ENCODE measurements at places on chromosomes 16 and 17.

DNA sequence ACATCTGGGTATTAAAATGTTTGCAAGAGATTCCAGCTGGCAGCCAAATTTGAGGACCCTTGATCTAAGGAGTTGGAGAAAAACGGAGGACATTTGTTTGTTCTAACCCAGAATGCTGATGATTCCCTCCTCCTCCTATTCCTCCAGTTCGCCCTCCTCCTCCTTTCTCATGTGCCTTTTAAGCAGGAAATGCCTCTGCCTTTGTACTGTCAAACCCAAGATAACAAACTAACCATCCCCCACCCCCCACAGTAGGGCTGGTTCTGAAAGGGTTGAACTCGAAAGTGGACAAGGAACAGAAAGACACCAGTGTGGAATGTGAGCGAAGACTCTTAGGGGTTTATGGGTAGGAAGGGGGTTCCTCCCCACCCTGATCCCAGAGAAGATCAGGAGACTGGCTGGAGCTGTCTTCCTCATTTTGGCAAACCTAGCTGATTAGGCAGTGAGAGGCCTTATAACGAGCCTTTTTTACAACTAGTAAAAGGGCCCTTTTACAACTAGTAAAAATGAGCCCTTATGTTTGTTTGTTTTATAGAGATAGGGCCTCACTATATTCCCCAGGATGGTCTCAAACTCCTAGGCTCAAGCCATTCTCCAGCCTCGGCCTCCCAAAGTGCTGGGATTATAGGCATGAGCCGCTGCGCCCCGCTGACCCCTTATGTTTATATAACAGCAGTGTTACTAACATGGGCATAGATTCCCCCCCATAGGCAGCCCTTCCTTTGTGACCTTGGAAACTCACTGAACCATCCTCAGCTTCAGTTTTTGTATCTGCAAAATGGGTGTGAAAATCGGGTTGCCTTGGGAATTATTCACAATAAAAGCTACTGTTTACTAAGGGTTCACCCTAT is 975 bp downstream of the CHD9 start:
- no peak for DNase-seq

- no peak for DNase-seq
Measured at GRCh38 chr16:86095906-86096485, 197.0 kb downstream of the IRF8 start.

GRCh38 chr16:50152351-50152806 is 727 bp upstream of the TENT4B start:
- peak; percentile 43 for DNase-seq

DNA sequence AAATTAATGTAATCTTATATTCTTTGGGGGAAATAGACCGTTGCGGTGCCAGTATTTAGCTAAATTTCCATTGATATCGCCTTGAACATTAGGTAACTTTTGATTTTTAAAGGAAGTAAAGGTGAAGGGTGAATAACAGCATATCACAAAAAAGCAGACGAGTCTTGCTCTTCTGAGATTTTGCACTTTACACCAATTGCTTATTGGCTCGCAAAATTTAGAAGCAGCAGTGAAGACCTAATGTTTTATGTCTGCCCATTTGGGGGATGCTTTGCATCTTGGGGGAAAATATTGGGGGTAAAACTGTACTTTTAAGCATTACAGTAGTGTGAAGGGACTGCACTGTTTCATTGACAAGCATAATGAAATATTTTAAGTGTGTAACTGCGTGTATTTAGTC is 934 bp downstream of the MAP2K6 start:
- DNase-seq = no peak

All from hypothalamus (tissue), 51 donors.